ENCODE measurements at places on chromosomes 2 and 18. TPM values are rescaled to one million over a fixed set of nuclear protein-coding genes. Genes with fewer than 3 reads are reported as not detected.

The SCLY gene
- total RNA-seq = 11.5 TPM

The RUFY4 gene
- total RNA-seq = not detected

The STPG4 gene
- not detected for total RNA-seq

The DPP10 gene
- 0.06 TPM for total RNA-seq

The EGR4 gene
- total RNA-seq = 0.07 TPM

The TMEFF2 gene
- not detected for total RNA-seq

The GALR1 gene
- total RNA-seq = not detected

DNA sequence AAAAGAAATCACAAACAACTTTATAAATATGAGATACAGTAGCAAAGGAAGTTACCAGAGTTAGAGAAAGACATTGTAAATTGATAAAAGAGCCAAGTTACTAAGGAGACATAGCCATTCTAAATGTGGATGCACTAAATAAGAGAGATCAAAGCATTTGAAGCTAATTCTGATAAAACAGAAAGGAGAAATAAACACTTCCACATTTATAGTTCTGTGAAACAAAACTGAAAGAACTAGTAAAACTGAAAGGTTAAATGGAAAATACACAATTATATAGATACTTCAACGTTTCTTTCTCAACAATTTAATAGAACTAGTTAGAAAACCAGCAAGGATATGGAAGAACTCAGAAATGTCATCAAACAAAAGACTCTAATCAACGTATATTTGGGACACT is 309.0 kb upstream of the CDH2 start:
- DNase-seq = no peak

- no peak for DNase-seq
Observed at GRCh38 chr2:127759931-127760330, 51.0 kb downstream of the WDR33 start.

DNA sequence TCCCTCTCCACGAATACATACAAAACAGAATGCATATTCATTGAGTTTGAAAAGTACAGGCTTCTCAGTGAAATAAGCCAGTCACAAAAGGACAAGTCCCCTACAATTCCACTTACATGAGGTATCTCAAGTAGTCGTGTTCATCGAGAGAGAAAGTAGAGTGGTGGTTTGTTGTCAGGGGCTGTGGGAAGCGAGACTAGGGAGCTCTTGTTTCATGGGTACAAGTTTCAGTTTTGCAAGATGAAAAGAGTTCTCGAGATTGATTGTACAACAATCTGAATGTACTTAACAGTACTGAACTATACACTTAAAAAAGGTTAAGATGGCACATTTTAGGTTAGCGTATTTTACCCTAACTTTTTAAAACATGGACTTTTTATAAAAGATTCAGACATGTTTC is 71.5 kb upstream of the TTC39C start:
- DNase-seq = no peak

GRCh38 chr2:184598002-184598315 is 370 bp upstream of the ZNF804A start:
- DNase-seq = no peak

DNA sequence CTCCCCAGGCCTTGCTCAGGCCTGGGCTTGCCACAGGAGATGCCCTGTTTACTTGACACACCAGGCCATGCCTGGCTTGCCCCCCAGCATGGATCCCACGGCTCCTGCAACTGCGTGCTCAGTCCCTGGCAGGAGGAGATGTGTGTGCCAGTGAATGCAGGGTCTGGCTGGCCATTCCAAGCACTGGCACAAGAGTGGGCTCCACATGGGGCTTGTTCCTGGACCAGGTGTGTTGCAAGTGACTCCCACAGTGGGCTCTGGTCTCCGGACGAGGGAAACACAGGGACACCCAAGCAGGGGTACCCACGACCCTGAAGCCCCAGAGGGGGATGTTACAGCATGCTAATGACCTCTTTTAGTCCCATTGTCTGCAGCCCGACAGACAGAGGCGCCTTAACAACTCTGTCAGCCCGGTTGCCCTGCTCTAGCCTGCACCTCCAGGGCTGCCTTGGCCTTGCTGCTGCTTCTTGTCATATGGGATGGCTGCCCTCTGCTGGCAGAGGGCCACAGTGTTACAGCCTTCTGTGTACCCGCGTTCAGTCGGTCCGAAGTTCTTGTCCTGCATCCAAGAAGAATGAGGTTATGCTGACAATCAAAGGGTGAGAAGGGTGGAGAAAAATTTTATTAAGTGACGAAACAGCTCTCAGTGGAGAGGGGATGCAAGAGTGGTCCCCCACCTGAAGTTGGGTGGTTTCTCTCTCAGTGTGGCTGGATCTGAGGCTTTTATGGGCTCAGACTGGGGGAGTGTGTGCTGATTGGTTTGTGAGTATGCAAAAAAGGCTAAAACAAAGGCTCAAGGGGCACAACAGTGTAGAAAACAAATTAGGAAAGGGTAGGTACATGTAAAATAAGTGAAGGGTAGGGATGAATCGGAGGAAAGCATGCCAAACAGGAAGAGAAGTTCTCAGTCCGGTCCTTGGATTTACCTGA is 180.4 kb downstream of the MBD5 start:
- DNase-seq = no peak

DNA sequence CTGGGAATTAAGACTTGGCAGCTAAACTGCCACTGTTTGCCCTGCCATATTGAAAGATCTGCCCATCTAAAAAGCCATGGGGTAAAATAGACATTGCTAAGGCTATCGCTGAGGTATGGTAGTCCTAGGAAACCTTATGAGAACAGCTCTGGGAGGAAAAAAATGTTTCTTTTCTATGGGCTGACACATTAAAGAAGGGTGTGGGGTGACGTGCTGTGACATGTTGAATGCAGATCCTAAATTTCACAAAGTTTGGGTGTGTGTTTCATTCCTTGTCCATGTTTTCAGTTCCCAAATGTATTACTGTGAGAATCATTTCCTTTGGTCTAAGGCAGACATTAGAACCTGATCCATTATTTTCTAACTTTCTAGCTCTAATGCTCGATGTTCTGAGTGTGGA is 766.4 kb downstream of the BCL11A start:
- DNase-seq = no peak

DNA sequence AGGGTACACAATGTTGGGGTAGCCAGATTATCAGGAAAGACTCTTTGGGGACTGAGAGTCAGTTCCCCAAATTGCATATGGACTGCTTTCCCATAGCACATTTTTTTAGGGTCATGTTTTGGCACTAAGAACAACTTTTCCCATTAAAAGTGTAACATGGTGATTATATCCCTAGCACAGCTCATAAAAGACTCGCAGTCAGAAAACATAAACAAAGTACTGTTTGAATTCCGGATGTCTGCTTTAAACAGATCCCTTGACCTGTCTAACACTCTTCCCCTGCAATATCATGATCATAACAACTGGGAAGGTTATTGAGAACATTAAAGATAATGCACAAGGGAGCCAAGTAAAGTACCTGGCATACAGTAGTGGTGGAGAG is 262.2 kb downstream of the ASXL3 start:
- no peak for DNase-seq

GRCh38 chr2:41066168-41066567 is 614.3 kb upstream of the SLC8A1 start:
- no peak for DNase-seq

DNA sequence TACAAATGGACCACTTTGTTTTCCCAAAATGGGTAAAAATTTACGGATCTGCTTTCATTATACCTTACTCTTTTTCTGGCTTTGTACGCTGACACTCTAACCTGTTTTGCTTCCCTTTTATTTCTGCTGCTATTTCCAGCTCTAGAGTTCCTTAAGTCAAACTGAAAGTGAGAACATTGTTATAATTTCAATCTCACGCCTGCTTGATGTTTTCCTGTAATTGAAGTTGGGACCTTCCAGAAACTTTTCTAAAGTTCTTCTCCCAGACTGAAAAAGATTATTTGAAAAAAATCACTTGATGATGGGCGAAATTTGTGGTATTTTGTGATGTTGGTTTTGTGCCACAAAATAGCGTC is 1.8 kb downstream of the GLS start:
- DNase-seq = no peak

DNA sequence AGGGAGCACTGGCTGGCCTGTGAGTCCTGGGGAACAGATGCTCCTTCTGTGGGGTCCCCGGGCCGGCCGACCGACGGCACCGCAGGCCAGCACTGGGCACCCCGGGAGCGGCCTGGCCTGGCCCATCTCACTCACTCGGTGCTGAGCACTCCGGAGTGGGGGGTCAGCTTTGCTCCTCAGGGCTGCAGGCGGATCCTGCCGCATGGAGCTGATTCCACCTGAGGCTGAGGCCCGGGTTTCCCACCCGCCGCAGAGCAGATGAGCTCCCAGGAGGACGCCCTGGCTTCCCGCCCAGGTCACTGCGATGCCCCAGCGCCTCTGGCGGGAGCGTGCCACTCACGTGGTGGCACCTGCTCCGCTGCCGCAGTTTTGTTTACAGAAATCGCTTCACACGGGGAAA is 418.6 kb downstream of the GALR1 start:
- DNase-seq = no peak

DNA sequence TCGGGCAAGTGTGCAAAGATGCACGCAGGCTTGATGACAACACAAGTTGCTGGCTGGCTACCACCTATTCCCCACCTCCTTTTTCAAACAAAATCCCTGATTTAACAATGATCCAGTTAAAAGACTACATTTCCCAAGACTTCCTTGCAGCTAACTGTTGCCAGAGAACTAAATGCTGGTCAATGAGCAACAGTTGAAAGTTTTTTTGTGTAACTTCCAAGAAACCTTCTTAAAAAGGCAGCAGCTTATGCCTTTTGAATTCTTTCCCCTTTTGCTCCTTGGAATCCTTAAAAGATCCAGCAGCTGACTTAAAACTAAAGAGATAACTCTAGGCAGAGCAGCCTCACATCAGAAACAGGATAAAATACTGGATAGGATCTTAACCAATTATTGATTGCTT is 38.5 kb downstream of the NPHP1 start:
- DNase-seq = no peak

DNA sequence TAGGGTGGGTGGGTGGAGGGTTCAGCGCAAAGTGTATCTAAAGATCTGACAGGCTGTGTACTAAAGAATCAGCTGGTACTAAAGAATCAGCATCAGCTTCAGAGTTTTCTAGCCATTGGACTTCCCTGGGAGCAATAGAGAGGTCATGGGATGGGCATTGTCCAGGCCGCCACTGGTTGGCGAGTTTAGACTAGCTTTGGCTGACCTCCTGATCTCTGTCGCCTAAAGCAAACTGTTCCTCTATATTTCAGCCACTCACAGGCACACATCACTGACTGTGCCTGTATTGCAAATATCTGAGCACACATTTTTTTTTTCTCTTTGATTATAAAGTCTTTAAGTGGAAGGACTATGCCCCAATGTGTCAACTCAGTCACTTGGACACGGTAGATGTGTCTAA is 267.8 kb upstream of the SKOR2 start:
- DNase-seq = no peak

GRCh38 chr18:79639072-79639829 is 40.4 kb upstream of the CTDP1 start:
- DNase-seq = no peak

DNA sequence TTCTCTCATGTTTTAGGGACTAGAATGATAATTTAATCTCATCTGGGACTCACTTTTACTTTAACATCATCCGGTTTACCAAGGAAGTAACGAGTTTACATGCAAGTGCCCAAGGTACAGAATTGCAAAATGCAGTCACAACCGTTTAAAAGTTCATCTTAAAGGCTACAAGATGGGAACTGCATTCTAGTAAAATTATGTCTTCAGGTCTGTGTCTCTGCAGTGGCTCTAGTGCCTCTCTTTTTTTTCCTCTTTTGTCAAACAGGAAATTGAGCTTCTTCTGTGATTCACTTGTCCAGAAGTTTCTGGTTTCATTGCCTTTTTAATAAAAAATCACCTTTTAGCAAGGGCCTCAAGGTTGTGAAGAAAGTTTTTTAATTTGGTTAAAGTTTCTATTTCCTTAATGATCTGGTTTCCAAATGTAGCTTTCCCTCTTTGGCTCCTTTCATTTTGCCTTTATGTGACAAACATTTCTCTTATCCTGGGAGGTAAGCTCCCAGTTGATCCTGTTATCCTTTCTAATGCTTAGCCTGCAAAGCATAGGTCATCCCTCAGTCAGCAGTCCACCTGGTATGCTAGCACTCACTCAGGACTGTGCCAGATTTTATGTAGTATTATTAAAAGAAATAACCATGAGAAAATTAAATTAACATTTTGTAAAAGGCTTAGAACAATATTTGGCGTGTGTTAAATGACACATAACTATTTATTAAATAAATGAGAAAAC is 2.4 kb downstream of the GLS start:
- DNase-seq = no peak

DNA sequence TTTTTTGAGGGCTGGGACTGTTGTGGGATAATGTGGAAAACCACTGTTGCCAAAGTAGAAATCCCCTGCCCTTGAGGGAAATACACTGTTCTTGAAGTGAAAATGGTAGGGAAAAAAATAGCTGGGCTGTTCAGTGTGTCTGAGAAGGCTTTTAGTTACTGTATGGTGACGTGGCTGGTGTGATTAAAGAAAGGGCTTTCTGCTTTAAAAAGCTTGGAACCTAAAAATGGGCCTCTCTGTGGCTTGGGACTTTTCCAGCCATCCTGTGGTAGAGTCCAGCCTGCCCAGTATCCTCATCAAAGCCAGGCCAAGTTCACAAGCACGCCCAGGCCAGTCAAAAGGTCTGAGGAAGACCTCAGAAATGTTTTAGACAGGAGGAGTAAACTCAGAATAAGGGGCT is 6.8 kb downstream of the MGAT5 start:
- DNase-seq = no peak

- no peak for DNase-seq
Observed at GRCh38 chr2:175766880-175767279, 235.2 kb downstream of the LNPK start.

DNA sequence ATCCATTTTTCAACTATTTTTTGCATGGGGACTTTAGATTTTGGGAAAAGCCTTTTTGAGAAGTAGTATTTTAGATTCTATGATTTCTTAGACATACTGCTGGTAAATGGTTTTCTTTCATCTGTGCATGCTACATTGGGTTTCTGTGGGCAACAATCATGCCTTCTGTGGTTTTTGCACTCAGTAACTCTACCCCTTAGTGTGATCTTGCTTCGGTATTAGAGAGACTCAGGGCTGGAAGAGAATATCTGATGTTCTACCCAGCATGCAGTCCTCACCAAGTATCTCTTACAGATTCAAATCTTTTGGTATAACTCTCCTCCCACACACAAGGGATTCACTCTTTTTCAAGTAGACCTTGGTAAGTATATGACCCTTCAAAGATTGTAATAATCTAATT is 183.0 kb downstream of the PMAIP1 start:
- DNase-seq = no peak

DNA sequence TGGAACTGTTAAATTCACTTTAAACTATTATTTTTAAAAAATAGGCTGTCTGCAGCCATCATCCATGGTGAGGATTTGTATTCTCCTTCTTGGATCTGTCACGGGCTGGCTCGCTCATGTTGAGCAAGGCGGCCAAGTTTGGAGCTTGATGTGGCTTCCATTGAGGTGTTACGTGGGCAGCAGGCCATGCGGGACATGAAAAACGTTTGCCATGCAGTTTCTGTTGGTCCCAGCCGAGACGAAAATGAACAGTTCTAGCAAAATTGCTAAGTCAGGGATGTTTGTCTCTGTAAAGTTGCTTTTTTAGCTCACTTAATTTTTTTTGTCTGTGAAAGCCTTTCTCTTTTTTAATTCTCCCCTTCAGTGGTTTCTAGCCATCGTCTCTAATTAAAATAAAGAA is 70.2 kb upstream of the MGAT5 start:
- DNase-seq = no peak

- no peak for DNase-seq
Observed at GRCh38 chr2:34734042-34734441, 1134.9 kb upstream of the FAM98A start.
